Occipital lobe (tissue), 3 donors: ENCODE measurements at places on chromosomes 12 and 14. TPM values are rescaled to one million over a fixed set of nuclear protein-coding genes. Genes with fewer than 3 reads are reported as not detected.

DNA sequence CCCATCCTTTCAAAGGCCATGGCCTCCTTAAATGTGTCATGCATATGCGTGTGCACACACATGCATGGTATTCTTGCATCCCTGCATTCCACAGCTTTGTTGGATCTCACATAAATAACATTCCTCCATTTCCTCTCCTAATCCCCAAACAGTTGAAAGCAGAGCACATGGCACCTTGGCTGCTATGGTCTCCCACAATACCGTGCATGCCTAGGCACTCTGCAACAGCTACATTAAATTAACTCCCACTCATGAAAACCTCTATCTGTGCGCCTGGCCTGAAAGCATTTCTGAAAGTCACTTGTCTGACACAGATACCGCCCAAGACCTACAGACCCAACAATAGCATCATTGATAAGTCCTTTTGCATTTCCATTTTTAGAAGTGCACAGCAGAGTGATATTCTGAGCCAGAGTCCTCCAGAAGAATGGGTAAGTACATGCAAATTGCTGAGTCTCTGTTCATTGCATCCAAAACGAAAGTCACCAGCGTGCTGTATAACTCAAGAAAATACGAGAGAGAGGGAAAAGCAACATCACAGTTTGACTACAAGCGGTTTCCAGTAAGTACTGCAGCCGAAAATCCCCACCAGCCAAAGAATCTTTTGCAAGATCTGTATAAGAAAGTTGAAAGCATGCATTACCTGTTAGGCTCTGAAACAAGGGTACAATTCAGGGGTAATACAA lies 436 bp downstream of the ASB2 start:
- DNase-seq: no peak

DNA sequence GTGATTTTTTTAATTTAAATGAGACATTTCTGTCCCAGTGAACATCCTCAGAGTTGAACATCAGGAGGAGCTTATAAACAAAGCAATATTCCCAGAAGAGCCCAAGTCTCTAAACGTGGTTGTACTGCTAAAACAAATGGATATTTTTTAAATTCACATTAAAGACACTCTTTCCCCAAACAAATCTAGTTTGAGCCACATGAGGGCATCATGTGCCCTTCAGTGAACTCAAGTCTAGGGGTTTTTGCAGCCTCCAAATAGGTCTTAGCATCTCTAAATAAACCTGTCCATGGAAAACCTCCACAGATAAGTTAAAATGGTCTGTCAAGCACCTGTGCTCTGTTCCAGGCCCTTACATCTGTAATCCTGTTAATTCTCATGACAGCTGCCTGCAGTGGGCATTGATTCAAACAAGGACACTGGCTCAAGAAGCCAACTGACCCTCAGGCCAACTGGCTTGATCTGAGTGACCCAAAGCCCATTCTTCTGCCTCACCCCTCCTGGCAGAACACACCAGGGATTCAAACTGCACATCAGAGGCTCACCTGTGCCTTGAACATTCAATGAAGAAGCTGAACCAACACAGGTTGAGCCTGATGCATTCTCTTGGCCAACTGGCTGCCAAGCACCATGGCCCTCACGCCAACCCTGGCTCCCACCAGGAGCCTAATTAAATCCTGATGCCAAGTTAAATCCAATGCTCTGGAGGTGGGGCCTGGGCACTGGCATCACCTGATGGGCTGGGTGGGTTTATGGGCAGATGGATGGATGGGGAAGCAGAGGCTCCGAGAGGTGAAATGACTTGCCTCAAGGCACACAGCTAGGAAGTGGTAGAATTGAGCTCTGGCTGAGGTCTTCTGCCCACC lies 8.6 kb downstream of the ISCU start:
- no peak for DNase-seq

GRCh38 chr12:15244926-15245325 lies 23.7 kb upstream of the RERG start:
- no peak for DNase-seq

DNA sequence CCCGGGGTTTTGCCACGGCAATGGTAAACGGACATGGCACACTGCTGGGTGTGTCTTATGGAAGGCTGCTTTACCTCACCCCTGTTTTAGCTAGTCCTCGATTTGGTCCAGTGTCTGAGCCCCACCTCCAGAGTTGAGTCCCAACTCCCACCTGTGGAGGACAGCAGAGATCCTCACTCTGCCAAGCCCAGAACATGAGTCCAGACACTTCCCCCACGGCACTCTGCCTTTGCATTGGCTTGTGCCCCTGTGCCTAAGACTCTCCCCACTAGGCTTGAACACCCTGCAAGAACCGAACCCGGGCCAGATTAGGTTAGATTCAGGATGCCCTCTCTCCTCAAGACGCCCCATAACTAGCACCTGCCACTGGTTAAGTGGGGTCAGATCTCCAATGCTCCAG lies 59.8 kb upstream of the C14orf180 start:
- DNase-seq: no peak

GRCh38 chr12:79373896-79374499 lies 316.8 kb downstream of the PAWR start:
- DNase-seq: no peak

SSPN gene
- total RNA-seq: 3.7 TPM

NEUROD4 gene
- total RNA-seq: 3.9 TPM

FSCB gene
- total RNA-seq: not detected
